Ureter (tissue), 1 donor: ENCODE measurements at places on chromosomes 3 and 15. TPM values are rescaled to one million over a fixed set of nuclear protein-coding genes. Genes with fewer than 3 reads are reported as not detected.

- DNase-seq = no peak
Observed at GRCh38 chr3:4751502-4752101, 227.6 kb upstream of the BHLHE40 start.

DNA sequence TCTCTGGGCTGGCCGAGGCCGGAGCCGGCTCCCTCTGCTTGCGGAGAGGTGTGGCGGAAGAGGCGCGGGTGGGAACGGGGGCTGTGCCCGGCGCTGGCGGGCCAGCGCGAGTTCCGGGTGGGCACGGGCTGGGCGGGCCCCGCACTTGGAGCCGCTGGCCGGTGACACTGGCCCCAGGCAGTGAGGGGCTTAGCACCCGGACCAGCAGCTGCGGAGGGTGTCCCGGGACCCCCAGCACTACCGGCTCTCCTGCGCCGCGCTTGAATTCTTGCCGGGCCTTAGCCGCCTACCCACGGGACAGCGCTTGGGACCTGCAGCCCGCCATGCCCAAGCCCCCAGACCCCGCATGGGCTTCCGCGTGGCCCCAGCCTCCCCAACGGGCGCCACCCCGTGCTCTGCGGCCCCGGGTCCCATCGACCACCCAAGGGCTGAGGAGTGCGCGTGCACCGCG is 736.3 kb upstream of the ARRDC4 start:
- DNase-seq = no peak

GRCh38 chr3:179942553-179943075 is 94.1 kb downstream of the PEX5L start:
- no peak for DNase-seq

Gene TMEM45A
- total RNA-seq = 9.2 TPM

Gene GABRR3
- total RNA-seq = 0.10 TPM

Gene CTDSPL
- total RNA-seq = 68.4 TPM

GRCh38 chr3:177257006-177257405 is 59.7 kb upstream of the TBL1XR1 start:
- no peak for DNase-seq

- no peak for DNase-seq
Observed at GRCh38 chr3:8835385-8835784, 66.0 kb upstream of the OXTR start.

GRCh38 chr3:119631516-119631915 is 28.9 kb downstream of the POPDC2 start:
- no peak for DNase-seq

Gene REC114
- not detected for total RNA-seq

DNA sequence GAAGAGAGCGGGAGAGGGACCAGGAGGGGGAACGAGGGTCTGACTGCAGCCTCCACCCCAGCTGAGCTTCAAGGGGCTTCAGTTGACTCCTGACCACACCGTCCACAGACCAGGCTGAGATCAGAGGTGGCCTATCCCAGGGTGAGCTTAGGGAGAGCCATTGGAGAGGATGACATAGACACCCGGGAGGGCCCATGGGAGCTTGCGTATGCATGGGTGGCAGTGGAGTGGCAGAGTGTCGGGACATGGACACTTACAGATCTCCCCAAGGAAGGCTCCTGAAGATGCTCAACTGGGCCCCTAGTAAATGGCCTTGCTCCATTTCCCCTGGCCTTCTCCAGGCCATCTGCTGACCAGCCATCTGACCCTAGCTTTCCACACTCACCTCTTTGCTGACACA is 12.6 kb upstream of the ALAS1 start:
- no peak for DNase-seq

DNA sequence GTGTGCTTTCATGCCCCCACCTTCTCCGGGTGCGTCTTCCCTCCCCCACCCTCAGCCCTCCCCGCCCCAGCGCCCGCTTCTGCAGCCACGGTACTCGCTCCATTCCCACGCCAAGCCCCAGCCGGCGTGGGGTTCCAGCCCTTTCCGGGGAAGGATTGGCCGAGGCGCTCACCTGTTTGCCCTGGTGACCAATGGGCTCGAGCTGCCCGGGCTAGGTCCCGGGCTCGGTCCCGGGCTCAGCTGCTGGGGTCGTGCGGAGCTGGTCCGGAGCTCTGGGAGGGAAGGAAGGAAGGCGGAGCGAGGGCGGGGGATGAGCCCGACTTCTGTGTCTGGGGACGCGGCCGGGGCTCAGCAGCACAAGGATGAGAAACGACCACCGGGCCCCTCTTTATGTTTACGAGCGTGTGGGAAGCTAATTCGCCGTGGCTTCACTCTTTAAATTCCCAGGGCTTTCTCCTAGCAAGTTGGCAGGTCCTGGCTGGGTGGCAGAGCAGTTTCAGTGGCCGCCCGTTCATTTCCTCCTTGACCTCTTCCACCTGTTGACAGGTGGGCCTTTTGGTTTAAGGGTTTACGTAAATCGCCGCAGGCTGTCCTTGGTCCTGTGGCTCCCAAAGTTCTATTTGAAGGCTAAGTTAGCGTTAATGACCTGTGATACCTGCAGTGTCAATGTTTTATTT is at the start of gene IGSF10:
Gene IGSF10, minus strand, starts transcription at position 288 of the 677 bp plus-strand sequence. CDS start 2,352 bp downstream, outside the sequence.
- no peak for DNase-seq
